Stimulated activated CD8-positive, alpha-beta memory T cell treated with anti-CD3 and anti-CD28 coated beads, Interleukin-4, amount 100 ng/mL, for 4 hours (primary cell): ENCODE measurements at places on chromosomes 4 and X.

- no peak for DNase-seq
Observed at GRCh38 chrX:74262452-74263209, 41.3 kb upstream of the ZCCHC13 start.

- DNase-seq: no peak
Observed at GRCh38 chr4:20075248-20075871, 176.3 kb upstream of the SLIT2 start.

DNA sequence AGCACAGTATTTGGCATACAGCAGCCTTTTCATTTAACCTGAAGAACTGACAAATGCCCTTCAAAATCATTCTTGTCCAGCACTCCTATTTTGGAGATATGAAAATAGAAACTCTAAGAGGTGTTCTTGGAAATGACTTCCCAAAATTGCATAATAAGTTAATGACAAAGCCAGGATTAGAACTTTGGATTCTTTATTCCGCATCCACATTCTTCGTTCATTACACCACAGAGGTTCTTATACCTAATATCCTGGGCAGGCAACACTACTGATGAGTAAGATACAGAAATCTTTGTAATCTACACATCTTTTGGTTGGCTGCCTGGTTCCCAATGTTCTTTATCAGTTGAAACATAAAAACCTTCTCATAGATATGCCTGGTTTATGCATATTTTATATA is 5.9 kb downstream of the COL25A1 start:
- no peak for DNase-seq

GRCh38 chrX:68196939-68197791 is 236.1 kb downstream of the OPHN1 start:
- DNase-seq: no peak

- DNase-seq: no peak
Observed at GRCh38 chrX:70504772-70505450, 60.3 kb downstream of the DLG3 start.

GRCh38 chr4:111510535-111510934 is 634.7 kb upstream of the FAM241A start:
- no peak for DNase-seq
